WERI-Rb-1 (cell line): ENCODE measurements at places on chromosomes 6 and 20.

DNA sequence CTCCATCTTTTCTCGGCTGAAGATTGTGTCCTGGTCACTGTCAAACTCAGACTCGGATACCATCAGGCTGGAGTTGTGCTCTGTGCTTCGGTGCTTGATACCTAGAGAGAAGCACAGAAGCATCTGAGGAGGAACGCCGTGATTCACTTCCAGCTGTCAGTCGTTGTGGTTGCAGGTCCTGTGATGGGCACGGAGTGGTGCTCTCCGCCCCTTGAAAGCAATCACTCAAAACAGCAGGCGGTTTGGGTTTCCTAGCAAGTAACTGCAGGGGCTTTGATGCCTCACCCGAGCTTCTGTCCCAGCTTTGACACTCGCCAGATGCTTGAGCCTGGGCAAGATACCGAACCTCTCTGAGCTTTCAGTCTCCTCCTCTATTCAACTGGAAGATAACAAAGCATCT lies 52.5 kb downstream of the ALDH5A1 start:
- no peak for DNase-seq

DNA sequence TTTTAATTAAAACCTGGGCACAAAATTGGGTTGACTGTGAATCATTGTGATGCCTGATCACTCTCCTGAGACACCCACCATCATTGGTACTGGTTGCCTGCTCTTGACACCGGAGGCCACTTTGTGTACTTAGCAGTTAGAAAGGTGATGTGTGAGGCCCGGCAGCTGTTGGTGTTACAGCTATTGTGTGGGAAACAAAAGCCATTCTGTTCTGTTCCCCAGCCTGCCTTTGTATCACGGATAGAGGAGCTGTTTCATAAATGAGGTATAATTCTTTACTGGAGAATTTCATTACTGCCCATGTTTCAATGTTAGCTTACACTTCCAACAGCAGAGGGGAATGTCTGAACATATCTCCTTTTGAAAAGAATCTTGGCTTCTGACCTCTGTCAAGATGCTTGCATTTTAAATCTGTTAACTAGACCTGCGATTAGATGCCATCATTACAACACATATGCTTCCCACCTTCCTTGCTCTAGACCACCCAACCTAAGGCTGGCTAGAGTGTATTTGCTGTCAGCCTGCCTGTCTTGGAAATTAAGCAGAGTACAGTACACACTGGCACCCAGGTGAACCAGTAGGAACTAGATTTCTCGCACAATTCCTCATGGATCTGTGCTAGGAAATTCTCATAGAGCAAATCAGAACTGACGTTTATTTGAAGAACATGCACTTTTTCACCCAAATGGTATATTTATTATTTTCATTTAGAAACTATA lies 142.4 kb upstream of the INSM1 start:
- no peak for DNase-seq

GRCh38 chr6:100276311-100277057 lies 188.2 kb downstream of the SIM1 start:
- no peak for DNase-seq

DNA sequence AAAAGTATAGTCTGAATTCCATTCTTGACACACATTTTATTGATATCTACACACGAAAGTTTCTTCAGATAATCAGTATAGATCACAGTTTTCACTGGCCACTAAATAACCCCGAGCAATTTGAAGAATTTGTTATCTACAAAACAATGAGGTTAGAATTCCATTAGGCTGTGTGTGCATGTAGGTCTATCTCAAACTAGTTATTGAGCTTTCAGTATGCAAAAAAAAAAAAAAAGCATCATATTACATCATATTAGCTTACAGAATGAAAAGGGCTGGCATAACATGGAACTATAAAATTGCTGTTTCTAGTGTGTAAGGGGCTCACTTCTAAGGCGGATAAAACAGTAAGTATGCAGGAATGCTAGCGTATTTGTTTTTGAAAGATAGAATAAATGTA lies 59.5 kb upstream of the ADGRG6 start:
- DNase-seq: no peak

DNA sequence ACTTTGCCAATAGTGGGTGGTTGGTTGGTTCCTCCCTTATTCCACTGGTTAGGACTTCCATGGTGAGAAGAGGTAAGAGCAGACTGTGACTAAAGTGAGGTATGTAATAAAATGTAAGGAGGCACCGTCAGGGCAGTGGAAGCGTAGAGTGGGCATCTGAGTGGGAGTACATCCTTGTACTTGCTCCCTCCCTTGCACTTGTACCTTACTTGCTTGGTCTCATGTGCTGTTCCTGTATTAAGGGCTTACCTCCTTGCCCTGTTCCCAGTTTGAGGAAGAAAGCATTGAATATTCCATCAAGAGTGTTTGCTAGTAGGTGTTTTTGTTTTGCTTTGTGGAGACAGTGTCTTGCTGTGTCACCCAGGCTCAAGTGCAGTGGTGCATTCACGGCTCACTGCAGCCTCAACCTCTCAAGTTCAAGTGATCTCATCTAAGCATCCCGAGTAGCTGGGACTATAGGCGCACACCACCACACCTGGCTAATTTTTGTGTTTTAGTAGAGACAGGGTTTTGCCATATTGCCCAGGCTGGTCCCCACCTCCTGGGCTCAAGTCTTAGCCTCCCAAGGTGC lies 25.5 kb downstream of the AMD1 start:
- DNase-seq: no peak

DNA sequence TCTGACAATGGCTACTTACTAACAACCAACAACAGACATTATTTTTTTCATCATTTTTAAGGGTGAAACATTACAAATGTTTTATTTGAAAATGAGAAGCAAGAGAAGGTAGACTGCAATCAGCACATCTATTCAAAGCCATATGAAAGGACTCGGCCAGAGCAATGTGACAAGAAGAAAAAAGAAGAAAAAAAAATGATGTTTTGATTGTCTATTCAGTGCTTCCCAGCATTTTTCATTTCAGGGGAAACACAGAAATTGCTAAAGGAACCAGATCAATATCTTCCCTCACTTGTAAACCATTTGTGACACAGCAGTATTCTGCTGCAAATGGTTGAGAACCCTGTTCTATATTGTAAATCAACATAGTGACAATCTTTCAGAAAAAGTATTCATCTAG lies 270.7 kb downstream of the EYS start:
- DNase-seq: no peak

DNA sequence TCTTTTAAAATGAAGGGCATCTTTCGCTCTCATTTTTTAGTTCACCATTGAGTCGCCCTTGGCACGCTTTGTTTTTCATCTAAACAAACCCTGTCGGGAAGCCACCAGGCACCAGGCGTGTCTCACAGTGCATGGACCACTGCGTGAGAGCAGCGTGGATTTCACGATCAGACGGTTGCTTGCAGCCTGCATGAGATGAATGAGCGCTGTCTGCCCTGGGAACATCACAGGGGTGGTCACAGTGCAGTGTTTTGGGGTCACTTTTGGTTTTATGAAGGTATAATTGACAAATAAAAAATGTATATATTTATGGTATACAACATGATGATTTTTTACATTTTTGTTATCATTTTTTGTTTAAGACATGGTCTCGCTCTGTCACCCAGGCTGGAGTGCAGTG lies 61.3 kb downstream of the CDH4 start:
- DNase-seq: no peak

GRCh38 chr6:4913705-4914419 lies 90.0 kb downstream of the RPP40 start:
- no peak for DNase-seq

DNA sequence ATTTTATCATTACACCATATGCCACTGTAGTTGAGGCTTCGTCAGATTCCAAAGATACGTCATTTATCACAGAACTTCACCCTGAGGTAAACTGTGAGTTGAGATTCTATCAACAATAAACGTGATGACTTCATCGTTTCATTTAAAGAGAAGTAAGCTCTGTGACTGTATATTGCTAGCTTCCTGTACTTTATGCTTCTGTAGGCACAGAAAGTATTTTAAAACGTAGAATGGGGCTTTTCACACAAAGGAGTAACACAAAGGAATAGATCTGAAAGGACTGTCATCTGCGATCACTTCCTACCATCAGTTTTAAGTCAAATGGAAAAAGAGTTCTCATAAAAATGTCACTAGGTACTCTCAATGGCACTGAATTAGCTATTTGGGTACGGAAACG lies 234.4 kb upstream of the MCHR2 start:
- no peak for DNase-seq

GRCh38 chr6:20837189-20837588 lies 302.9 kb downstream of the CDKAL1 start:
- no peak for DNase-seq

GRCh38 chr6:110042670-110043296 lies 64.7 kb downstream of the GPR6 start:
- no peak for DNase-seq

- peak; percentile 19 for DNase-seq
Observed at GRCh38 chr6:97586344-97586743, 303.3 kb upstream of the MMS22L start.

DNA sequence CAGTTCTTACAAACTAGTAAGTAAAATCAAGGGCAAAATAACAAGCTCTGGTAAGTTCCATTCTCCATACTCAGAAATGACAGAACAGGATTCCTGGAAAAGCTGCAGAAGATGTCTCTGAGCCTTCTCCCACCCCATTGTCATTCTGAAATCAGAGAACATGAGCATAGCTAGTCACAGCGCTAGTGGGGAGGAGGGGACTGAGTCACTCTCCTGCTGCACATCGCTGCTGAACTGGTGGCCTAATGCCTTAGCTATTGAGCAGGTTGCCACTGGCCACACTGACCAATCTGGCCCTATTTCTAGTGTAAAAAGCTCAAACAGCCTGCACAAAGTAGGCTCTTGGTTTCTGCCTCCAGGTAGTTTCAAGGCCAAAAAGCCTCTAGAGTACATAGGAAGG lies 26.1 kb upstream of the RIPPLY2 start:
- DNase-seq: no peak

GRCh38 chr6:16228709-16229665 lies 9.4 kb upstream of the GMPR start:
- DNase-seq: peak; percentile 63

- DNase-seq: no peak
Observed at GRCh38 chr6:8948733-8949132, 513.4 kb upstream of the SLC35B3 start.

- no peak for DNase-seq
Observed at GRCh38 chr20:41261790-41262717, 55.5 kb downstream of the ZHX3 start.

DNA sequence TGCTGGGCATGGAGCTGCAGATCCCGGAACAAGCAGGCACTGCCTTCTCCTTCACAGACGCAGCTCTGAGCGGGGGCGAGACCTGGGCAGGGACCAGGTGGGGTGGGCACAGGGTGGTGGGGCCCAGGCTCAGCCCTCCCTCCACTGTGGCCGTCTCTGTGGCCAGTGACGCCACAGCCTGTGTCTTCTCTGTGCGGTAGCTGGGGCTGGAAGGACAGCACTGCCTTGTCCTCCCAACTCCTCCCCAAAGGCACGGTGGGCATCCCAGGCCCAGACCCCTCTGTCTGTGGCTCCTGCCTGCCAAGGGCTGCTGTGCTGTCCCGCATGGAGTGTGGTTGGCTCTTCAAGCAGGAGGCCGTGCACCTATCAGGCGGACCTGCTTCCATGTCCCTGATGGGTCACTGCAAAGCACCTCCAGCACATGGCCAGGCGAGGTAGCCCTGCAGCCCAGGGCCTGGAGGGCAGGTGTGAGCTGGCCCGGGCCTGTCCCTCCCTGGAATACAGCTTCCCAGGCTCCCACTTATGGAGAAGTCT lies 14.8 kb upstream of the TNFRSF6B start:
- no peak for DNase-seq

GRCh38 chr20:37261714-37262113 lies at the start of gene GHRH:
GHRH (minus strand) TSS chr20:37261814; CDS start chr20:37256889, 4,925 bp downstream.
- DNase-seq: no peak

- DNase-seq: no peak
Observed at GRCh38 chr6:35411066-35411465, 41.1 kb upstream of the FANCE start.

GRCh38 chr6:33272275-33273128 lies 627 bp downstream of the RPS18 start:
- DNase-seq: no peak

- no peak for DNase-seq
Observed at GRCh38 chr20:59581993-59582679, 22.2 kb upstream of the PHACTR3 start.

- no peak for DNase-seq
Observed at GRCh38 chr20:35285806-35286076, 1.2 kb upstream of the EIF6 start.

- no peak for DNase-seq
Observed at GRCh38 chr6:27383011-27383410, 5.5 kb upstream of the ZNF391 start.

GRCh38 chr20:18237682-18238081 lies 50.6 kb upstream of the ZNF133 start:
- no peak for DNase-seq

DNA sequence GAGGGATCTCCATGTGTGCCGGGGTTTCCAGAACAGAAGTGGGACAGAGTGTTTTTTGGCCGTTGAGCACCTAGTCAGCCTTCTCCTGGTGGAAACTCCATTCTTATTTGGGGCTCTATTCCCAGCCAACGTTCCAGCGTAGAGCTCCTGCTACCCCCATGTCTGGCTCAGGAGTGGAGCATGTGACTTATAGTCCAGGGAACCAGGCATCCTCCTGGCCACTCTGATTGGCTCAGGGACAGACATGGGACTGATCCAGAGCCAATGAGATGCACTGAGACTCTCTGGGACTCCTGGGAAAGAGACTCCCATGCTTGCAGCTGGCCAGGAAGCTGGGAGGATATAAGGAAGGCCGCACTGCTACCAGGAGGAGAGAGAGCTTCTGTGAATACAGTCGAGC lies 87.1 kb downstream of the SULF2 start:
- DNase-seq: no peak

DNA sequence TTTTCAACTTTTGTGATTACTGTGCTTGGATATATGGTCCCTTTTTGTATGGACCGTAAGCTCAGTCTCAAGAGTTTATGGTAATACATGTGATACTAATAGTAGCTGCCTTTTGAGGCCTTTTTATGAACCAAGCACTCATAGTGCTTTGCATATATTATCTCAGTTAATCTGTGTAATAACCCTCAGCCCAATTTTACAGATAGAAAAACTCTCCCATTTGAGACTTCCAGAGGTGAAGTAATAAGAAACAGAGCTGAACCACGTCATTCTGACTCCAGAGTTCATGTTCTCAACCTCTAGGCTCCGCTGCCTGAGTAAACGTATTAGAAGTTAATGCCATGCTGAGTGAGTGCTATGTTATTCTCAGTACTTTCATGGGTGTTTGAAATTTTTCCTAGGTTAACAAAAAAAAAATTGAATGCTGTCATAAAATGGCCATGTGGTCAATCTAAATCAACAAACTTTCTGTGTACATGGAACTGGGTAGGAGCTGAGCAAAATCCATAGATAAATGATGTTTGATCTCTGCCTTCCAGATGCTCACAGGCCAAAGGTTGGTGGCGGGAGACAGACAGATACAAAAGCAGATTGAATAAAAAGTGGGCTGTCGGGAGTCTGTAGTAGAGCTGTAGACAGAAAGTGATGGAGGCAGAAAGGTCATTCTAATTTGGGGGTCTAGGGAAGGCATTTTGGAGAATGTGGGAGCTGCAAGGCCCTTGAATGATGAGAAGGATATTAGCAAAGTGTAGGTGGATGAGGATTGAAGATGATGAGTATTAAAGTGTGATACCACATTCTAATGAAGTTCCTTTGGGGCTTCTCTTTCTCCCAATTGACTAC lies 22.6 kb upstream of the ELOVL2 start:
- DNase-seq: no peak

GRCh38 chr20:61106438-61106837 lies 145.6 kb upstream of the CDH4 start:
- no peak for DNase-seq

- no peak for DNase-seq
Observed at GRCh38 chr20:35215066-35215956, 11.2 kb upstream of the MMP24 start.
